Mammary epithelial cell (primary cell): ENCODE measurements at places on chromosomes 3 and 15.

DNA sequence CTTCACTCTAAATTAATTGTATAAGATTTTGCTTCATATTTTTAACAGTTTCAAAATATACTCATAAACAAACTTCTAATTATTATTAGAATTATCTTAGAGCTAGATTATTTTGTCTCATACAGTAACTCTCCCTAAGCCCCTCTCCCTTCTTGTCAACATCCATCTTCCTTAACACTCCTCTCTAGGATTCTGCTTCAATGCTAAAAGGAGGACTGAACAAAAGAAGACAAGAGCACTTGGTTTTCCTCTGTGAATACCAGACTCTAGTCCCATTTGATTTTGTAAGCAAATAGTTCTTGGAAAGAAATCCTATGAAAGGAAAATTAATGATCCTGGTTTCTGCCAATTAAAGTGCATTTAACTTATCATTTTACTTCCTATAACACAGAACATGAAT lies 91.8 kb downstream of the KCNMB2 start:
- DNase-seq = no peak

DNA sequence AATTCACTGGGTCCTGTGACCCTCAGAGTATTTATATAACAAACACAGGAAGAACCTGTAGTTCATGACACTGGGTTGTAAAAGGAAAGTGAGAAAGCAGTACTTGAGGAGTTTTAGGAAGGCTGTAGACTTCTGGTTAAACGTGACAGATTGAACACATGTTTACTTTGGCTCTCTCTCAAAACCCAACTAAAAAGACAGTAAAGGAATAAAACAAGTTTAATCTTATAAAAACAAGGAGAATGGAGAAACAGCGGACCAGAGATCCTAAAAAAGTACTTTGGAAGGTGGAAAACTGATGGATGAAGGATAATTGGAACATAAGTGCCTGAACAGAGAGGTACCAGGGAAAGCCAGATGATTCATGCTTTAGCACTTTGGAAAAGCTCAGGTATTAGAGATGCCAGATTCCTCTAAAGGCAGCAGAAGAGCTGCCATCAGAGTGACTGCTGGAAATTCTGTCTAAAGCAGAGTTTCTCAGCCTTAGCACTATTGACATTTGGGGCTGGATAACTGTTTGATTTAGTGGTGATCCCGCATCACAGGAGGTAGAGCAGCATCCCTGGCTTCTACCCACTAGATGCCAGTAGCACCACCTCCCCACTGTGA lies 182.9 kb upstream of the RORA start:
- no peak for DNase-seq

DNA sequence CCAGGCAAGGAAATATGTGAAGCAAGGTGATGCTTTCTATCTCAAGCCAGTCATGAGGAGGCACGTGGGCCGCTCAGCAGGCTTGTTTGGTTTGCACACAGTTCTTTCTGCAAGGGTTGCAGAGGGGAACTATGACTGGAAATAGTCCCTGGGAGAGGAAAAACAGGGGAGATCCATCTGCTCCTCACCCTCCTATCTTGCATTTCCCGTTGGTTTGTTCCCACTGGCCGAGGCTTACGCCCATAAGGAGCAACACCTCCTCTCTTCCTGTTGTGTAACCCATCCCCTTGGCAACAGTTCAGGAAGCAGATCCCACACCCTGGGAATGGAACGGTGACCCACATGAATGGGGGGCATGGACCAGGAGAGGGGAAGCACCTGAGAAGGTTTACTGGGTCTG lies 72.1 kb upstream of the MAGI1 start:
- no peak for DNase-seq

GRCh38 chr3:107133891-107134290 lies 243.3 kb upstream of the CCDC54 start:
- DNase-seq = no peak

DNA sequence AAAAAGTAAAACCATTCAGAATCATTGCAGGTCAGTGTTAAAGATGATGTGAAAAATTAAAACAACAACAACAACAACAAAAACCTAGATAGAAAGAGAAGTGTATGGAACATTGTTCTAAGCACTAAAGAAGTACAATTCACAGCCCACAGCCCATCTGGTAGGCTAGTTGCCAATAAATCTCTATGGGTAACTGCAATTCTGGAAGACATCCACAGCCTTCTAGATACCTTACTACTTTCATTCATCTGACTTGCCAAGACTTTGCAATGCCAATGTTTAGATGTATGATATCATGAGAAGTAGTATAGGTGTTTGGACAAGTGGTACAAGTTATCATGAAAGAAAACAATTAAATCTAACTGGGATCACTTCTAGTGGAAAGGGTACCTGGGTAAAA lies 198.6 kb downstream of the VGLL3 start:
- DNase-seq = no peak

DNA sequence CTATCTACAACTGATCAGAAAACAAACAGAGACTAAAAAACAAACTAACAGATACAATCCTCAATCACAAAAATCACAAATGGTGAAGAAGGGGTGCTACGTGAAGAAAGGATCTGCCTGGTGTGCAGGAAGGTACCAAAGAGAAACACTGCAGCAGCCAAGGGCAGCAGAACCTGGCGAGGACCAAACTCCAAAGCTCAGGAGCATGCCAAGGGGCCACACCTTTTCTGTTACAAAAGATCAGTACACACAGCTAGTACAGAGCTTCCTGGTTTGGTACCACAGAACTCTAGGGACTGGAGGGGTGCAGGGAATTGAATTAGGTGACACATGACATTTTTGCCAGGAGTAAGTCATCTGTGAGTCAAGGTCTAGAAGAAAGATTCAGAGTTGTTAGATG lies 107.4 kb upstream of the GRM7 start:
- no peak for DNase-seq

DNA sequence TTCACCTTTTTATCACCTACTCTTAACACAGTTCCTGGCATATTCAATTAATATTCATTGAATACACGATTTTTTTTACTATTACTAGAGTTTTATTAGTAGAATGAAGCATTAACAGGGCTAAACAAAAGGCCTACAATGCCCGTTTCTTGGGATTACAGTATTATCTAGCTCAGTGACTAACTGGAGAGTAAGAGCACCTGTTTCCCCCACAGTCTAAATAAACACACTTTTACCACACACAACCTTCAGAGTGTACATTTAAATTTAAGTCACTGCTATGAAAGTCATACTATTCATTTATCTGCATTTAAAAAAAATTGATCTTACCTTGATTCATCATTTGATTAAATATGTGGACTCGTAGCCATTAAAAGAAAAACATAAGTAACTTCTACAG lies 74.8 kb downstream of the PLOD2 start:
- DNase-seq = no peak

- peak; percentile 49 for DNase-seq
These were observed 34.9 kb upstream of the CLK3 start for GRCh38 chr15:74580538-74581350.

DNA sequence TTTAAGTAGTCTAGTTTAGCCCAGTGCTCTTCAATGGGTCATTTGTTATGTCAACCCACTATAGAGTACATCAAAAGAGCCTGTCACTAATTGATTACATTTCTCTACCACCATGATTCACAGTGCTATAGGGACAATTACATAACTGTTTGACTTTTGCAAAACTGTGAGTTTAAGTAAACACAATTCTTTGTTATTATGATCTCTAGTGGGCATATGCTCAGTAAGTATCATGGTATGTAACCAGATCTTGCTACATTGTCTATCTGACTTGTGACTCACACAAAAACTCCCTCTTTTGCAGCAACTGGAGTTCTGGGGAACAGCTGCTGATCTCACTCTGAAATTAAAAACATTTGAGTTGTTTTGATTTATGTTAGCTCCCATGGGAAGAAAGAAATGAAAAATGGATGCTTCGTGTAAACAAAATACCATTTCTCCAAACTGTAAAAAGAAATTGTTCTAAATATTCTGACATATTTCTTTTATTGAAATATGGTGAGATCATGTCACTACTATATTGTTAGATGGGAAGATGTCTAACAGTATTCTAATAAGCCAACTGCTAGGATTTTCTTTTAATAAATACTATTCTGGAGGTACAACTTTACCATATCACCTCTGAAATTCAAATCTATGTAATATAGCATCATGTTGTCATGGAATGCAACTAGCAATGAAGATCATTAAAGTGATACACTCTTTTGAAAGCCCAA lies 470.4 kb downstream of the ROBO1 start:
- DNase-seq = peak; percentile 78

GRCh38 chr15:60208709-60209108 lies 189.1 kb downstream of the ANXA2 start:
- DNase-seq = peak; percentile 6

DNA sequence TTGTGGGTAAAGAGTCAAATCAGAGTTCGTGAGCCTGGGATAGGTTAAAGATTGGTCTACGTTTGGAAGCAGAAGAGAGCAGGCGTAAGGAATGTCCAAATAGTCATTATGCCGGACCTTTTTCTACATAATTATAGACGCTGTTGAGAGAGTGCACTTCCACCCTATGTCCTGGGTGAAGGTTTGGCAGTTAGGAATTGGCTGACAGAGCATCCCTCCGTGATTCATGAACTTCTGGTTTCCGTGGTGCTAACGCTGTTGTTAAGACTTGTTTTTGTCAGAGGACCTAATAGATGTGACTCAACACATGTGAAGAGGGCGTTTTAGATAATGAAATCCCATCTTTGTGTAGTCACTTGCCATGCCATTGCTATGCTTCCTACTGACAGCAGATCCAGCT lies 1.1 kb downstream of the EAF1 start:
- DNase-seq = peak; percentile 90

DNA sequence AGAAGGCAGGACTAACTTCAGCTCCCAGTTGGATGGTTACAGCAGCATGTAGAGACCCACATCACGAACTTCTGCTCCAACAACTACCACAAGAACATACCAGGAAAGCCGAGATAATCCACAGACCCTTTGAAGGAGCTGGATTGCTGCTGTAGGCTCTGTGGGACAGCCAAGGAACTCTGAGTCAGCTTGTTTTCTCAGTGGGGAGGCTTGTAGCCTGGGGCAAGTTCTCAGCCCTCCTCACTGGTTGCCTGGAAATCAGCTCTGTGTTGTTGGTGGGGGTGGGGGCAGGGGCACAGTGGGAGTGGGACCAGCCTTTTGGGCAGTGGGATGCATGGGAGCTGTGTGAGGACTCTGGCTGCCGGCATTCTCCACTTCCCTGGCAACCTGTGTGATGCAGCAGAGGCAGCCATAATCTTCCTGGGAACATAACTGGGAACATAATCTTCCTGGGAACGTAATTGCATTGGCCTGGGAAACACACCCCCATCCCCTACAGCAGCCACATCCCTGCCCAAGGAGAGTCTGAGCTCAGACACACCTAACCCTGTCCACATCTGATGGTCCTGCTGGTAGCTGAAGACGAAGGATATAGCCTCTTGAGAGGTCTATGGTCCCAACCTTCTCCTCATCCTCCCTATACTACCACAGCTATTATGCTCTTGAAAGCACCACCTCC lies 153.1 kb downstream of the PEAK1 start:
- DNase-seq = peak; percentile 67

GRCh38 chr3:57872606-57873005 lies 116.5 kb downstream of the SLMAP start:
- no peak for DNase-seq

DNA sequence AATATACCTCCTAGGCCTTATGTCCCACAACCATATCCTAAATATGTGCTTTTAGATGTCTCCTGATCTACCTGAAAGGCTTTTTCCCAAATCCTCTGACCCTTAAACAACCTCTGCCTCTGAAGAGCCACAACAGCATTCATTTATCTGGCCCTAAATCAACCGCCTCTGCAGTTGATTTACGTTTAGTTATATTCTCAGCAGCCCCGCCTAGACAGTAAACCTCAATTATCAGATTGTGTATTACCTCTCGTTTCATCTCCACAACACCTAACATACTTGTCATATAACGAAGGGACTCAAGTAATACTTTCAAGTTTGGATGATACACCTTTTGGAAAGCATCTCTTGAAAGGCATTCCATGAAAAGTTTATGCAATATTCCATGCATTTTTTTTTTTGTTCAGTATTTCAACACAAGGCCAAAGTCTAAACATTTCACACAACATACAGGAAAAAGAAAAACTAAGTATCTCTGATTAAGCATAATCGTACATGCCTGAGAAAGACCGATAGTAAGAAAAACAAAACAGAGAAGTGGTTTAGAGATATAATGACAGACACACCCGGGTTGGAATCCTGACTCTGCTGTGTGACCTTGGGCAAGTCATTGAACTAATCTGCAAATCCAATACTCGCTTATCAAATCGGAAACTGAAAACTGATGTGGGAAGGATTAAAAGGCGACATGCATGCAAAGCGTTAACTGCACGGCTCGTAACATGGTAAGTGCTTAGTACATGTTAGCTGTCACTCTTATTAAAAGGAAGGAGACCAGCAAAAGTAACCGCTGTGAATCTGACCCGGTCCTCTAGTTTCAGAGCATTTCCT lies 778 bp downstream of the CRBN start:
- DNase-seq = no peak

DNA sequence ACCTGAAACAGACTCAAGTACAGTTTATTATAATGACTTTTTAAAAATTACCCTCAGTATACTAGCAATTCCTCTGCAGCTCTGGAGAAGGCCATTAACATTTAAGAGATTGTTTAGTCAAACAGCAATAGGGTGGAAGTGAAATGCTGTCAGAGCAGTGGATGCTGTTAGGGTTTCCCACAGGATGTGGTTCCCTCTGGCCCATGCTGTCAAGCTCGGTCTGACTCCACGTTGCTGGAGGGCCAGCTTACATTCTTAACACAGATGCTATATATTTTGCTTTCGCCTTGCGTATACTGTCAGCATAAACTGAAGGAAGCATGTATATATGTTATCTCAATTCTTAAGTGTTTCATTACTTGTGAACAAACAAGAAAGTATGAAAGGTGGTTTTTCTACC lies 231.1 kb upstream of the COL8A1 start:
- DNase-seq = no peak

GRCh38 chr3:152505926-152506325 lies 237.2 kb downstream of the MBNL1 start:
- DNase-seq = no peak
